ENCODE measurements at places on chromosomes 12 and 14.

- peak; percentile 97 for DNase-seq
These were observed 3.1 kb downstream of the PYGL start for GRCh38 chr14:50941151-50941550.

DNA sequence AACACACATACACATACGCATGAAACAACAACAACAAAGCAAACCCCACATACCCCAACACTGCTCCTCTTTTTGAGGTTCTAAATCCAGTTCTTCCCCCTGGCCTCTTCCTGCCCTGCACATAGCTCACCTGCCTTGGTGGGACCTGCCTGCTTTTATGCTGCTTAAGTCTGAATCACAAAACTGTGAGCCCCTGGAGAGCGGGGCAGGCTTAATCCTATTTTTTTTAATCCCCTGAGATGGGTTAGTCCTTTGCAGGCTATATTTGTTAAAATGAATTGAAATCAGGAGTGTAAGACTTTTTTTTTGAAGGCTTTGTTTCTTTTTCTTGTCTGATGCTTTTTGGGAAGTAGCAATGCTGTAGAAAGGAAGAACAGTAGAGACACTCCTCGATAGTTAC is 84.6 kb upstream of the MAX start:
- no peak for DNase-seq

DNA sequence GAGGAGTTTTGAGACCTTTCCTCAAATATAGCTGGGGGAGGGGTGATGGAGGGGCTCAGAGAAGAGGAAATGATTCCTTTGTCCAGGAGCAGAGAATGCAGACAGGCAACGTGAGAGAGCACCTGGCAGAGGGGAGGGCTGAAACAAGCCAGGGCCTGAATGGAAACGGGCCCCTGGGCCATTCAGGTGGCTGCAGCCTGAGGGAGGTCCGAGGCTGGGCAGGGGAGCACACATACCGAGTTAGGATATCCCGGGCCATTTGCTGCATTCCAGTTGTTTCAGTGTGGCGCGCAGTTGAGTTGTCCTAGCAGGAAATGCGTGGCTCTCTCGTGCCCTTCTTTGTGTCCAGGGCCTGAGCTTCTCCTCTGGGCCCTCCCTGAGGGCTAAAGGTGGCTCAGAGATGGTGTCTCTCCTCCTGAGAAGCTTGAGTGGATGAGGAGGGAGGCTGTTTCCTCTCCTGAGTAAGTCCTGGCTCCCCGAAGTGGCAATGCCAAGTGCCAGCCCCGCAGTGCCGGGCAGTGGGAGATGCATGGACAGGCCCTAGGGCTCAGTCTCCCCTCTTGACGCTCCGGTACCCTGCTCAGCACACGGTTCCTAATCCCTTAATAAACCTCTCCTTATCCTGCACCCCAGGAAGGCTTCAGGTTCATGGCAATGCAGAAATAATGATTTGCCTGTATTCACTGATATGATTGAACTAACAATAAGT is 85.5 kb upstream of the VRK1 start:
- DNase-seq = no peak

GRCh38 chr12:122726080-122726558 is 4.5 kb downstream of the HCAR1 start:
- no peak for DNase-seq

GRCh38 chr12:126346087-126346486 is 1280.9 kb downstream of the AACS start:
- DNase-seq = no peak

- DNase-seq = peak; percentile 68
These were observed 31.6 kb downstream of the KLRD1 start for GRCh38 chr12:10339053-10339840.
